ENCODE measurements at places on chromosomes 3 and 15.

DNA sequence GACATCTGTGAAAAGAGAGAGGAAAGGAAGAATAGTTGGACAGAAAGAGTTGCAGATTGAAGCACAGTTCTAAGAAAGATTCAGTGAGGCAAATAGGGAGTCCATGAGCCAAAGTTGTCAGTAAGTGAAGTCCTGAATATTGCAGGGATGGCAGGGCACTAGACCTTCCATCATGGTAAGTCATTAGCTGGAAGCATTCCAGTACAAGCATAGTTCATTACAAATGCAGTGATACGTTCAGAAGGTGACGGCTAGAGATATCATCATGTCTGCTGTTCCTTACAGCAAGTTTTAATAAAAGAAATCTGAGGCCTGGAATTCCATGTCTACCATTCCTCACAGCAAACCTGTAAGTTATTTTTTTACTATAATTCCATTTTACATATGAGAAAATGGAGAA is 720.1 kb downstream of the GBE1 start:
- DNase-seq, result no peak

DNA sequence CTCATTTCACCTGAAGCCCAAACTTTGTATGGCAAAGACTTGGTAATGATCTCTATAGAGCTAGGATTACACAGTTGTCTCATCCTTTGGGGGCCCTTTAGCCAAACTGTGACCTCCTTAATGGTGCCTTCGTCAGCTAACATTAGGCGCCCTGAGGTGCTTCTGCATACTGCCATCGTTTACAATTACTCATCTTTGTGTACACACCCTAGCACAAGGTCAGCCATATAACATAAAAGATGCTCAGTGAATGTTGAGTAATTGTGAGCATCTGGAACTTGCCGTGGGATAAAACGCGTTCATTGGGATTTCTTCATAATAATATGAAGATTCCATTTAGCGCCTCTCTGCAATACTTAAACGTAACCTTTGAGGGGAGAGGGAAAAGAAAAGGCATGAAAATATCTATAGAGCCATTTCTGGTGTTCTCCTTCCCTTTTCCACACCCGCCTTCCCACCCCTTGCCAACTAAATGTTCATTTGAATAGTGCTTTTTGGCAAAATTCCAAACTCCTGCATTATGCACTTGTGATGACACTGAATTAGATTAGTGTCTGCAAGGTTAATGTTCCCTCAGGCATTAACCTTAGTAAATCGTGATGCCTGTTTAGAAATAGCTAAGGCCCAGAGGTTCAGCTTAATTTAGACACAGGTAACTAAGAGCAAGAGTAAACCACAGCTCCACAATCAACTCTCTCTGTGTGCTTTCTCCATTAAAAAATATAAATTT is 990 bp upstream of the ZNF148 start:
- DNase-seq, result no peak

GRCh38 chr15:99110581-99111320 is 5.9 kb downstream of the SYNM start:
- DNase-seq, result no peak

DNA sequence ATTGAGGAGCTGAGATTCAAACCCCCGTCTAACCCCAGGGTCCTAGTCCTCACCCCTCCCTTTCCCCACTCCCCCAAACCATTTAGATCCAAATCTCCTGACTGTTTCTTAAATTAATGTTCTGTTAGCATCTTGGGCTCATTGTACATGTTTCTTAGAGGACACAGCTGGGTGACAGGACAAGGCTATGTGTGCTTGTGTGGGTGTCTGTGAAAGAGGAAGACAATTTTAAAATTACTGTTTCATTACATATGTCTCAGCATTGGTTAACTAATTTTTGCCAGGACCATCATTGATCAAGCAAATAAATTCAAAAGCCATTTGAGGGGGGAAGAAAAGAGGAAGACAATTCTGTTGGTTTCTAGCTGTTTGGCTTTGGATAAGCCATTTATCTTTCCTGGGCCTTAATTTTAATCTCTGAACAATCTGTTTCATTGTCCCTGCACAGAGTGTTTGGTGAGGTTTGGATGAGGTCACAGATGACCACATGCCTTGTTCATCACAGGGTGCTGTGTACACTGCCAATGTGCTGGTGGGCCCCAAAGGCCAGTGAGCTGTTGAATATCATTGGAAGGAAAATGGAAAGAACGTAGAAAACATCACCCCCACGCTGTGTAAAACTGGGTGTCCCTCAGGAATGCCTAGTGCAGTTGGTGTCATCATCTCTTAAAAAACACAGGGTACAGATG is 51.9 kb downstream of the RPLP1 start:
- no peak for DNase-seq

DNA sequence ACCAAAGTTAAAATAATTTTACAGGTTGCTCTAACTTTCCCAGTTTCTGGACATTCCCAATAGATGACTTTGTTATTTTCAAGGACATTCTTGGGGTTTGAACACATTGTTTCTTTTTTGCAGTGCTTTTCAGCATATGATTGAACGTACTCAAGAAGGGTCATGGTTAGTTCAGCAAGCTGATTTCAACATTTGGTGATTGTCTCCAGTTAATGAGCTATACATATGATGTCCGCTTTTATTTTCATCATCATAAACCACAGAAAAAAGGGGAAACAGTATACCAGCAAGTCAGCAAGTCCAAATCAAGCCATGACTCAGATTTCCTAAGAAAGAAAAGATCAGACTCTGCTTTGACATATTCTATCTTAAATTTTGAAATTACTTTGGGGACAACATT is 69.4 kb downstream of the B3GALNT1 start:
- DNase-seq, result no peak
